Testis (tissue), 5 donors: ENCODE measurements at places on chromosomes 7 and 10.

DNA sequence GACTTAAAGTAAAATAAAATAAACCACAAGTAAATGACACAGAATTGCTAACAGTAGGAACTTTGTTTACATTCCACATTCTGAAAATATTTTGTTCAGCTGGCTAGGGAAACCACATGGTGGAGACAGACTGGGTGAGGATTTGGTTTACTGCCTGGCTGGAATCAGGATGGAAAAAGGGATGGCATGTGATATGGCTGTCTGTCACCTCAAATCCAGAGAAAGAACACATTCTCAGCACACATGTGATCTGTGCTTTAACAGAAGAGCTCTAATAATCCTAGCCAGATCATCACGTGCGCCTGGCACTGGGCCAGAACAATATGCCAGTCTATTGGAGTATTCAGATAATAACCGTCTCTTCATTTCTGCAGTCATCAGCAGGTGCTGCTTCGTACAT is 90.9 kb upstream of the PIP4K2A start:
- no peaks in the 10 kb centered on the region for H3K27me3 ChIP-seq
- no peak overlapping the region for H3K27ac ChIP-seq
- no peaks in the 10 kb centered on the region for H3K4me1 ChIP-seq
- no peaks in the 10 kb centered on the region for H3K36me3 ChIP-seq

DNA sequence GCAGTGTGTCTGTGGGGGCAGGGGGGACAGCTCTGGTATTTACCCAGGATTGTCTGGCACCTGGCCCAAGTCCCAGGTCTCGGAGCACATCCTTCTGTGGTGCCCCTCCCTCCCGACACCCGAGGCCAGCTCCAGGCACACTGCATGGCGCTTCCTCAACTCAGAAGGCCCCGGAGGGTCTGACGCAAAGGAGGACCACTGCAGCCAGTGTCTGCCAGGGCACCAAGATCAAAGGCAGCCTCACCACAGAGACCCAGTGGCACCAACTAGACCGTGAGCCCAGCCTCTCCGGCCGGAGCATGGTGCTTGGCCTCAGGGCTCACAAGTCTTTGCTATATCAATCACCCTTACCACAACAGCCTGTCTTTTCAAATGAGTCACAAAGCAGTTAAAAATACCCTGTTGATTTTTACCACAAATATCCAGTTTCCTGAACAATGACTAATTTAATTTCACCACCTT is 99.3 kb upstream of the DDC start:
- H3K27ac ChIP-seq = no peak overlapping the region
- no peak overlapping the region for H3K4me3 ChIP-seq
- DNase-seq = no peak

GRCh38 chr7:29113384-29114102 is 32.8 kb downstream of the CPVL start:
- H3K27me3 ChIP-seq = no peaks in the 10 kb centered on the region
- H3K36me3 ChIP-seq = no peaks in the 10 kb centered on the region
- no peak overlapping the region for H3K27ac ChIP-seq
- peak; percentile 40 for DNase-seq

DNA sequence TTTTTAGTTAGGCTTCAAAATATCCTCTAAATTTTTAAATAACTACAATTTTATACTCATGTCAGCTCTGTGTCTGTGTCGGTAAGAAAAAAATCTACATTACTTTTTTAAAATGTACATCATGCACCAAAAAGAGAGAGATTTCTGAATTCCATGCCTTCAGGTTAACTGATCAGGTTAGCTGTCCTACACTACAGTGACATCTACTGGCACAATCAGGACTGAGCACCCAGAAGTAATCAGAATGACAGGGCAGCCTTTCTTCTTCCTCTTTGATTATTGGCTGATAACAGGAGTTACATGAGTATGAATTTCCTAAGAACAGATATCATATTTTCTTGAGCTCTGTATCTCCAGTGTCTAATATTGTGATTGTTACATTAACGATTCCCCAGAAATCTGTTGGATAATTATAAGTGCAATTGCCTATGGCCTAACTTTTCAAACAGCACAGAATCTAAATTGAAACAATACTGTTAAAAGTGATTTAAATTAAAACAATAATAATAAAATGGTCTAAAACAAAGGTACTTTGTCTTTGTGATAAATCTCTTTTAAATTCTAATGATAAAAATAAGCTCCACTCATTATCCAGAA is 41.8 kb upstream of the HYCC1 start:
- no peak overlapping the region for H3K27ac ChIP-seq
- H3K27me3 ChIP-seq = no peaks in the 10 kb centered on the region
- H3K4me3 ChIP-seq = no peak overlapping the region
- no peaks in the 10 kb centered on the region for H3K36me3 ChIP-seq
- H3K4me1 ChIP-seq = no peaks in the 10 kb centered on the region

DNA sequence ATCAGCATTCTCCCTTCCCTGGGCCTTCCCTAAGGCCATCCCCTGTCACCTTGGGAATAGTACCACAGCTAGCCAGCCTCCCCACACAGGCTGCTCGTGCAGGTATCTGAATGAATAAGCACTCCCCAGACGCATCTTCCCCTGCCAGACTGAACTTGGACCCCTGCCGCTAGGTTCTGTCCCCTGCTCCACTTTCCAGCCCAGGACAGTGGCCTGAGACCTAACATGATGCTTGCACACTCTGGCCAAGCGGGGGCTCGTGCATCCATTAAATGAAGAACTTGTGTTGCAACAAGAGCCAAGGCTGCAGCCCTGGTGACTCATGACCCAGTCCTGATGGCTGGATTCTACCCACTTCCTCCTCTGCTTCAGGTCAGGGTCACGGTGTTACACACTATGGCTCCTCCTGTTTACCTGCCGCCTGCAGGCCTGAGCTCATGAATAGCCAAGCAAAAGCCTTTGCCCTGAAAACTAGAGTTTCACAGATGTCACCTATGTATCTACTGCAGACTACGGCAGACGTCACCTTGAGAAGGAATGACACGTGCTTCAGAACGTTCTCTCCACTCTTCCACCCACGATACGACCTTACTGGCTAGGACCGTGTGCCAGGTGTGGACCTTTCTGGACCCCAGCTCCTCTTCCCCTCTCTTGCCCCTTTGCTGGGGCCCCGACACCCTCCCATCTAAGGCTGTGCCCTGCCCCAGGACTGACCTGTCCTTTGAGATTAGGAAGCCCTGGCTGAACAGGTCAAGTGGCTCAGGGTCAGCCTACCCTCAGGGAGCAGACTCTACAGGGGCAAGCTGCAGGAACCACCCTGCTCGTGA is 6.5 kb downstream of the ASB13 start:
- no peak overlapping the region for H3K27ac ChIP-seq
- no peaks in the 10 kb centered on the region for H3K27me3 ChIP-seq
- no peaks in the 10 kb centered on the region for H3K36me3 ChIP-seq
- DNase-seq = peak; percentile 36
- peaks cover 24% of the 10 kb centered on the region for H3K4me1 ChIP-seq

- H3K27ac ChIP-seq = no peak overlapping the region
- no peaks in the 10 kb centered on the region for H3K36me3 ChIP-seq
- H3K27me3 ChIP-seq = no peaks in the 10 kb centered on the region
- H3K4me3 ChIP-seq = no peak overlapping the region
- DNase-seq = no peak
- no peaks in the 10 kb centered on the region for H3K4me1 ChIP-seq
Measured at GRCh38 chr7:11203224-11203623, 229.6 kb downstream of the PHF14 start.

DNA sequence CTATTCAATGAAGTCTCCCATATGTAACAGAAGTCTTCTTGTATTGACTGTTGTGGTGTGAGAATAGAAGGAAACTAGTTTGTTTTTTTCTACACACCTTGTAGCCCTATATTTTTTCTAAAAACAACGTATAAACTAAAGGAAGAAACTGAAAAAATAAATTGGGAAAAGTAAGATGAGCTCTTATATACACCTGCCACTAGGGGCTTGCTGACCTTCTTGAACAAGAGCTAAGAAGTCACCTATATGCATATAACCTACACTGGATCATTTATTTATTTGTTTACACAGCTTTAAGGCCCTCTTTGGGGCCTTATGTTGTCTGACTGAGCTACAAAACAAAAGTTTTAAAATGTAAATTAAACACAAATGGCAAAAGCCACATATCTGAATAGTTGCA is 383.0 kb downstream of the HPSE2 start:
- H3K4me1 ChIP-seq = no peaks in the 10 kb centered on the region
- no peak overlapping the region for H3K27ac ChIP-seq
- no peak for DNase-seq
- no peaks in the 10 kb centered on the region for H3K36me3 ChIP-seq
- H3K4me3 ChIP-seq = no peak overlapping the region

- DNase-seq = no peak
- no peak overlapping the region for H3K27ac ChIP-seq
- H3K27me3 ChIP-seq = no peaks in the 10 kb centered on the region
- no peak overlapping the region for H3K4me3 ChIP-seq
- H3K36me3 ChIP-seq = no peaks in the 10 kb centered on the region
Measured at GRCh38 chr10:123287594-123288247, 133.5 kb downstream of the BUB3 start.

GRCh38 chr10:107443326-107443725 is 278.8 kb upstream of the SORCS1 start:
- H3K27me3 ChIP-seq = no peaks in the 10 kb centered on the region
- no peaks in the 10 kb centered on the region for H3K4me1 ChIP-seq
- no peak overlapping the region for H3K4me3 ChIP-seq
- no peaks in the 10 kb centered on the region for H3K36me3 ChIP-seq
- no peak for DNase-seq

DNA sequence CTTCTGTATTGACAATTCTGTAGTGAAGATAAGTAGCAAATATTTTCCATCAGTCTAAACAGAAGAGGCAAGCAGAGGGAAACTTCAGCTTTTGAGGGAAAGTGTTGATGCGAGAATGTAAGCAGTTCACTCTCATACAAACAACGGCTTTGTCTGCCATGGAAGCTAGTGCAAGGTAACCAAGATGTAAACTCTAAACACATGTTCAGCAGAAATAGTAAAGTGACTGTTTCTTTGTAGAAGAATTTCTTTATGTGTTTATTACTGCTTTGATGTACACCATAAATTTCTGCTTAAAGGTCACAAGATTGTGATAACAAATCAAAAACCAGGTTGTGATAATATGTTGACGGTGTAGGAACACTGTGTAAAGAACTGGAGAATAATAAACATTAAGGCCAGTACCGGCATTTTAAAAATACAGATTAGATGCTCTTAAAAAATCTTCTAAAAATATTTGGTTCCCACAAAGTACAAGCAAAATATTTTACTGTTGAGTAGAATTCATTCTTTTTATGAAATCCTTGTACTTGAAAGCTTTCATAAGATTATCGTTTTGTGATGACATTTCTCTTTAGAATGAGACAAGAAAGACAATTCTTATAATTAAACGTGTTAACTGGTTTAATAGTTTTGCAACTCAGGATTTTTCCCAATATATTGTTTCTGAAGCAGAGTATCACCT is 34.2 kb downstream of the SEMA3C start:
- no peaks in the 10 kb centered on the region for H3K36me3 ChIP-seq
- no peak overlapping the region for H3K27ac ChIP-seq
- no peak overlapping the region for H3K4me3 ChIP-seq
- H3K27me3 ChIP-seq = no peaks in the 10 kb centered on the region
- no peaks in the 10 kb centered on the region for H3K4me1 ChIP-seq
- DNase-seq = no peak

DNA sequence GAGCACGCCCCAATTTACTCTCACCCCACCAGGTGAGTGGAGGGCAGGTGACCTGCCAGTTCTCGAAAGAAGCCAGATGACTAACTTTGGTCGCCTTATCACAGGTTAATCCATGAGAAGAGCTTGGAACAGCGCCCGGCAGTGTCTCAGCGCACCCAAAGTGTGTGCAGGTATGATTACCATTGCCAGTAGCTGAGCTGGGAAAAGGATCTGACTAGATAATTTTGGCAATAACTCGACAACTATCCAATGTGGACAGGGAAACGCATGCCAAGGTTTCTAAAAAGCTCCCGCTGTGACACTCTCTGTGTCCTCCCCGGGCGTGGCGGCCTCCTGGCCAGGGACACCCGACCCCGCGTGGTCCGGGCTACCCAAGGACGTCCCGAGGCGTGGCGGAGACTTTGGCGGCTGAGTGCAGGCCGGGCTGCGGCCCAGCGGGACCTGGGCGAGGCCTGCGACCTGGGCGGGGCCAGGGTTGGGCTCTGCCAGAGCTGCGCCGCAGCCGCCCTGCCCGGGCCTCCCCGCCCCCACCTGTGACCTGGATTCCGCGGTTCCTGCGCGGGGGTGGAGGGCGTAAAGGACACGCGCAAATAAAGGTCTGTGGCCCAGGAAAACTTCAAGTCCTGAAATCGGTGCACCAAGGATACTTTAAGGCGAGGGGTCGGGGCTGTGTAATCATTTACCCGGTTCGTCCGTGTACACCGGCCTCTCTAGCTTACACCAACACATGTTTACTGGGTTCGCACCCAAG is 13.7 kb upstream of the WAPL start:
- H3K27me3 ChIP-seq = no peaks in the 10 kb centered on the region
- H3K4me1 ChIP-seq = no peaks in the 10 kb centered on the region
- H3K27ac ChIP-seq = no peak overlapping the region
- peak; percentile 74 for DNase-seq

GRCh38 chr10:77264527-77264926 is 373.1 kb downstream of the KCNMA1 start:
- H3K4me1 ChIP-seq = no peaks in the 10 kb centered on the region
- no peak overlapping the region for H3K4me3 ChIP-seq
- no peaks in the 10 kb centered on the region for H3K36me3 ChIP-seq
- H3K27me3 ChIP-seq = no peaks in the 10 kb centered on the region

- H3K27me3 ChIP-seq = no peaks in the 10 kb centered on the region
- H3K4me3 ChIP-seq = no peak overlapping the region
- H3K27ac ChIP-seq = no peak overlapping the region
- H3K36me3 ChIP-seq = no peaks in the 10 kb centered on the region
- no peaks in the 10 kb centered on the region for H3K4me1 ChIP-seq
Measured at GRCh38 chr7:84847038-84847437, 339.8 kb downstream of the SEMA3D start.

DNA sequence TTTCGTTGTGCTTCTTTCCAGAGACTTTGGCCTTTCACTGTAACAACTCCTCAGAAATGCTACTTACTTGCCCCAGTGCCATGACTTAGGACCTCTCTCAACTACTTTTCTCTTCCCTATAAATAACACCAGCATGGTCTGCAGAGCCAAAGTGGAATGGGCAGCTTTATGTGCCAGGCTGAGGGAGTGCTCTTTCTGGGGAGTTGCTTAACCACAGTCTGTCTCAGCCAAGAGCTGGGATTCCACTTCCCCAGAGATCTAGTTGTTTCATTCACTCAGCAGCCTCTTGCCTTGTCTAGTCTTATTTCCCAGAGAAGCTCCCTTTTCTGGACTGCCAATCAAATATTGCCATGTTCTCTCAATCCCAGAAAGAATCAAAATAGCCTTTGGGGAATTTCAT is 912.2 kb downstream of the GRID1 start:
- no peak overlapping the region for H3K4me3 ChIP-seq
- DNase-seq = no peak
- no peaks in the 10 kb centered on the region for H3K4me1 ChIP-seq
- no peaks in the 10 kb centered on the region for H3K27me3 ChIP-seq
- no peaks in the 10 kb centered on the region for H3K36me3 ChIP-seq
- no peak overlapping the region for H3K27ac ChIP-seq

GRCh38 chr10:52313933-52314821 is at the start of gene DKK1:
Gene DKK1, plus strand, starts transcription at chr10:52314281. Its CDS starts 154 bp downstream, at chr10:52314435.
- H3K27ac ChIP-seq = no peak within 1 kb of the TSS
- H3K27me3 ChIP-seq = no peaks in the 10 kb centered on the region
- no peaks in the 10 kb centered on the region for H3K36me3 ChIP-seq
- H3K4me3 ChIP-seq = peak within 1 kb of the TSS; percentile 40
- H3K4me1 ChIP-seq = peaks cover 10% of the 10 kb centered on the region

GRCh38 chr7:2196381-2197378 is 36.1 kb downstream of the MAD1L1 start:
- H3K27me3 ChIP-seq = no peaks in the 10 kb centered on the region
- no peak overlapping the region for H3K27ac ChIP-seq
- no peaks in the 10 kb centered on the region for H3K4me1 ChIP-seq
- H3K4me3 ChIP-seq = no peak overlapping the region
- DNase-seq = no peak
